ENCODE measurements at places on chromosomes 16 and 17. TPM values are rescaled to one million over a fixed set of nuclear protein-coding genes. Genes with fewer than 3 reads are reported as not detected.

The TEKT5 gene
- polyA plus RNA-seq: 0.16 TPM

The RPRML gene
- polyA plus RNA-seq: not detected

DNA sequence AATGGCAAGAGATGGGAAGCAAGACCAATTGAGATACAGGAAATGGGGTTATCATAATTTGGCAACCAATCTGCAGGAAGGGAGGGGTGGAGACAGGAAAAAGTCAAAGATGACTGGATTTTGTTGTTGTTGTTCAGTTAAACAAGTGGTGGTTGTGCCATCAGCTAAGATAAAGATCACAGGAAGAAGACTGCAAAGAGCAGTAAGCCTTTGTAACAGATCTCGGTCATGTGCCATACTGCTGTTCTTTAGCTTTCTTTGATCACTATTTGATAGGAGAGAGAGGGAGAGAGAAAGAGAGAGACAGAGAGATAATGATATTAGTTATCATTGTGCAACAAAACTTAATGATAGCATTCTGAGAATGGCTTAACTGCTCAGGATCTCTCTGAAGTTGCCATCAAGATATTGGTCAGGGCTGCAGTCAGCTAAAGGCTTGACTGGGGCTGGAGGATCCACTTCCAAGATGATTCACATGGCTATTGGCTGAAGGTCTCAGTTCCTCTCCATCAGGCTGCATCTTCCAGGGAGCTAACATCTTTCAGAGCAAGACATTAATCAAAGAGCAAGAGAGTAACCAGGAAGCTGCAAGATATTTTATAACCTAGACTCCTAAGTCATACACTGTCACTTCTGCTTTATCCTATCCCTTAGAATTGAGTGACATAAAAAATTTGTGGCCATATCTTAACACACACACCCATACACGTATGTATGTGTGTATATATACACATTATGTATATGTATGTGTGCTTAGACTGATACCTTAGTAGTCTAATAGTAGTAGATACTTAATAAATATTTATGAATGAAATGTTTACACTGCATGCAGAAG lies 405.0 kb downstream of the SHISA9 start:
- no peak for DNase-seq

DNA sequence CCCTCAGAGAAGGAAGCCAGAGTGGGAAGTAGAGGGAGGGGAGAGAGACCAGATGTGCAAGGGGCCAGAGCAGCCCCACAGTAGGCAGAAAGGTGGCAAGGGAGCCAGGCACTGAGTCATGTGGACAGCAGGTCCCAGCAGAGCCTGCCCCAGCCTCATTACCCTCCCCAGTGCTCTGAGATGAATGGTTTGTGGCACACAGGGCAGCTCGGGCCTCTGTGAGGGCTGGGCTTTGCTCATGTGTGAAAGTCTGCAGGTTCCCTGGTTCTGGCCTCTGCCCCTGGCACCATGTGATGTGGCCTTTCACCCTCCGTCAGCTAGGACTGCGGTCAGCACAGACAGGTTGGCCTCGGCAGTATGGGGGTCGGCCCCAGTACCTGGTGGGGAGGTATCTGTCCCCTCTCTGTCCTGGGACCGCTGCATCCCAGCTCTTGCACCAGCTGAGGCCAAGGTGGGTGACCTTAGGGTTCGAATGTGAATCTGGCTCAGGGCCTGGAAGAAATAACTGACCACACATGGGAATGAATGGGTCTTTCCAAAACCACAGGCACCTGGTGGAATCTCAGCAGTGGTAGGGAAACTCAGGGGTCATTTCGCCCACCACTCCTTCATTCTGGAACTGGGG lies 8.9 kb downstream of the LRRC75A start:
- no peak for DNase-seq

The TBC1D3 gene
- not detected for polyA plus RNA-seq

DNA sequence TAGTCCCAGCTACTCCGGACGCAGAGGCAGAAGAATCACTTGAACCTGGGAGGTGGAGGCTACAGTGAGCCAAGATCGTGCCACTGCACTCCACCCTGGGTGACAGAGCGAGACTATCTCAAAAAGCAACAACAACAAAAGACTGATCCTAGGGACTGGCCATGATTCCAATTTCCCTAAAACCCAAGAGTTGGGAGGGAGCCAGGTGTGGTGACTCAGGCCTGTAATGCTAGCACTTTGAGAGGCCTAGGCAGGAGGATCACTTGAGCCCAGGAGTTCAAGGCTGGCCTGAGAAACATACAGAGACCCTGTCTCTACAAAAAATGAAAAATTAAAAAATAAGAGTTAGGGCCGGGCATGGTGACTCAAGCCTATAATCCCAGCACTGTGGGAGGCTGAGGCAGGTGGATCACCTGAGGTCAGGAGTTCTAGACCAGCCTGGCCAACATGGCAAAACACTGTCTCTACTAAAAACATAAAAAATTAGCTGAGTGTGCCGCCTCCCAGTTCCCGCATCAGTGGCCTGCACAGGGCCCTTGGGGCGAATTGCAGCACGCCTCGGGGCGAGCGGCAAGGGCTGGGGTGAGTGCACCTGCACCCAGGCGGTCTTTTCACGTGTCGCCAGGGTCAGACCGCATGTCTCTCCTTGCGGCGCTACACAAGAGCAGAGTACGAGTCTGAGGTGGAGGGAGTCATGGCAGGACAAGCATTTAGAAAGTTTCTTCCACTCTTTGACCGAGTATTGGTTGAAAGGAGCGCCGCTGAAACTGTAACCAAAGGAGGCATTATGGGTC lies 40.8 kb downstream of the CDH3 start:
- no peak for DNase-seq

- no peak for DNase-seq
Observed at GRCh38 chr16:75805946-75806345, 79.7 kb upstream of the CPHXL start.

The CD68 gene
- 52.4 TPM for polyA plus RNA-seq

The PTGES3L gene
- polyA plus RNA-seq: 1.6 TPM

The EME1 gene
- 9.2 TPM for polyA plus RNA-seq

DNA sequence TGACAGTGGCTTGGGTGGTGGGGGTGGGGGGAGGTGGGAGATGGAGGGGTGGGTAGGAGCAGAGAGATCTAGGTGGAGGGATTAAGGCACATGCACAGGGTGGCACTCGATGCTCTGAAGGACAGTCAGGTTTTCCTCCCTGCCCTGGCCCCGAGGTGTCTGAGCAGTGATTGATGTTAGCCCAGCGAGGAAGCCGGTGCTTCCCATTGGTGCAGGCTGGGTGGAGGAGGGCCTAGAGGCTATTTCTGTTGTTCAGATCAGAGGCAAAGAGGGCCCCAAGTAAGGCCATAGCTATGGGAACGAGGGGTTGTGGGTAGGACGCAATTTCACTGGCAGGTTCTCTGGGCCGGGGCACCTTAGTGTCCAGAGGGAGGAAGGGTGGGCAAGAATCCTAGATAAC lies 23.1 kb downstream of the CACNA1G start:
- no peak for DNase-seq

DNA sequence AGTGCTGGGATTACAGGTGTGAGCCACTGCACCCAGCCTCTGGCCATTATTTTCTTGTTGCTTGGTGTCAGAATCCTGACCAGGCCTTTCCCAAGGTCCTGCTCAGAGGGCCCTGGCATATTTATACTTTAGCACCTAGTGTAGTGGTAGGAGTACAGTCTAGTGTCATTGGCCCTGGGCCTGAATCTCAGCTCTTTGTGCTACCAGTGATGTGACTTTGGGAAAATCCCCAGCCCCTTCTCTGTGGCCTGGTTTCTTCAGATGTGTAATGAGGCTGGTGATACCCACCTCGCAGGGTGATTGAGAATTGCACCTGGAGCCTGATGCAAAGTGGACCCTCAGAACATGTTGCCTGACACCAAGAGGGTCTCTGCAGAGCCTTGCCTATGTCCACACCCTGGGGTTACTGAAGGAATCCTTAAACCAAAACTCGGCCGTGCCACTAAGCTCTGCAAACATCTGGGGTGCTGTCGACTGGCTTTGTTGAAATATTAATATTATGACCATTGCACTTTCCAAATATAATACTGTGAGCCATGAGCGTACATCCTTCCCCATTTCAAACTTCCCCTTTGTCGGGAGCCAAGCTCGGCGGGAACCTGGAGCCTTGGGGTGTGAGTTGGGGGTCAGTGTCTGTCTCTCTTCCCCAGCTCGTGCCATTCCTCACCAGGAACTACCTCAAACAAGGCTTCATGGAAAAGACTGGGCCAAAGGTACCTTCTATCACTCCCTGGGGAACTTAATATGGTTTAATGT lies 18.0 kb upstream of the RNF135 start:
- DNase-seq: no peak

- no peak for DNase-seq
Observed at GRCh38 chr16:10619271-10619849, 39.0 kb upstream of the EMP2 start.

The WSCD1 gene
- polyA plus RNA-seq: 11.8 TPM

DNA sequence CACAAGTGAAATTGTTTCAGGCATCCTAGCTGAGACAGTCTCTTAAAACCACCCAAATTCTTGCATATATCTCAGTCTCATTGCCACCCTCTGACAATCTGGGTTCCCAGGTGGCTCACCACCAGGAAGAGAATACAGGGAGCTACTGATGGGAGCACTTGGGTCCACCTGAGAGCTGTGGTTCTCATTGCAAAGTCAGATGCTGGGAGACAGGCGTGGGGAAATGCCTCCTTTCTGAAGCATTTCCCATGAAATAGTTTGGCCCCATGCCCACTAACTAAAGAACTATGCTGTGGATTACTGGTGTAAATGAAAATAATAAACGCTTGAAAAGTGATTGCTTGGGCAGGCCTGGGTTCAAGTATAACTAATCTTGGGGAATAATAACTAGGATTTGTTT lies 70.3 kb downstream of the CMC2 start:
- DNase-seq: no peak

DNA sequence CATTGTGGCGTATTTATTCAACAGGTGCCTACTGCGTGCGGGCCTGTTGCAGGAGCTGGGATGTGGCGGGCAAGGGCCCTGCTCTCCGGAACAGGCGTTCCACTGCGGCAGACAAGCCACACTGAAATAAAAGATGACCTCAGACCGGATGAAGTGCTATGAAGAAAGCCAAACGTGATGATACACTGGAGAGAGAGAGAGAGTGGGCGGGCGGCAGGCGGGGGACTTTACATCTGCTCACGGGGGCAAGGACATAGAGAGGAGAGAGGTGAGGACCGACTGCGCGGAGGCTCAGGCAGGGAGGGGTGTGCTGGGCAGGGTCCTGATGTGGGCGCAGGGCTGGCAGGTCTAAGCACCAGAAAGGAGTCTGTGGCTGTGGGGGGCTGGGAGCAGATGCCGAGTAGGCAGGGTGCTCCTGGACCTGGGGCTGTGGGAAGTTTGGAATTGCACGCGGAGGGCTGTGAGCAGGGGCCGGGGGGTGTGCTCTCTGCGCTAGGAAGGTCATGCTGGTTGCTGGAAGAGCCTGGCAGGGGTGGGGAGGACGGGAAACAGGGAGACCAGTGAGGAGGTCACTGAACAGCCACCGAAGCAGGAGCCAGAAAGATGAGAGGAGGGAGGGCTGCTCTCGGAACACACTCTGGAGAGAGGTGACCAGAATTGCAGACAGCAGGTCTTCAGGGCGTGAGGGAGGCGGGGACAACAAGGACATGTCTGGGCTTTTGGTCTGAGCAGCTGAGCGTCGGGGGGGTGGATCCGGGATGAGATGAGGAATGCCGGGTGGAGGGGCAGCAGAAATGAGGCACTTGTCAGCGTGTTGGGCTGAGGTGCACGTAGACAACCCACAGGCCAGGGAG lies 9.9 kb downstream of the MXRA7 start:
- DNase-seq: no peak

DNA sequence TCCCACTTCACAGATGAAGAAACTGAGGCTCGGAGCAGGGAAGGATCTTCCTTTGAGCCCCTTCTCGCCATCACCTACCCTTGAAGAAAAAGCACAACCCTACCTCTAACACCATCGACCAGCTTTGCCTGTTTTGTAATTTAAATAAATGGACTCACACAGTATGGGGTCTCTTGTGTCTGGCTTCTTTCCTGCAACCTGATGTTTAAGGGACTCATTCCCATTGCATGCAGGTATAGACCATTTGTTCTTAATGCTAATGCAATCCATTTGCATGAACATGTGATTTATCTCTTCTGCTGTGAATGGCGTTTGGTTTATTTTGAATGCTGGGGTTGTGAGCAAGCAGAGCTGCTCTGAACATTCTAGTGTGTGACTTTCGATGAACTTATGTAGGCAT lies 150.8 kb upstream of the FOXF1 start:
- no peak for DNase-seq

GRCh38 chr17:13931111-13931526 lies 138.2 kb upstream of the COX10 start:
- no peak for DNase-seq

GRCh38 chr16:57616241-57616640 lies 12.2 kb upstream of the ADGRG1 start:
- DNase-seq: no peak

GRCh38 chr17:35546487-35546886 lies 9.0 kb upstream of the SLFN12L start:
- no peak for DNase-seq
